HT-29 (cell line): ENCODE measurements at places on chromosomes 11 and 22. TPM values are rescaled to one million over a fixed set of nuclear protein-coding genes. Genes with fewer than 3 reads are reported as not detected.
A peak's percentile ranks its signal among the peaks of the same experiment; 100 is the strongest.

- DNase-seq, result no peak
These were observed 55.6 kb downstream of the TCF20 start for GRCh38 chr22:42214633-42215415.

- DNase-seq, result peak; percentile 44
These were observed 5.1 kb upstream of the ENDOD1 start for GRCh38 chr11:95084509-95084908.

- peak; percentile 90 for DNase-seq
These were observed 3.9 kb downstream of the CREB3L1 start for GRCh38 chr11:46281371-46281831.

Gene KIRREL3
- total RNA-seq, result 0.28 and 0.29 TPM in 2 replicates

DNA sequence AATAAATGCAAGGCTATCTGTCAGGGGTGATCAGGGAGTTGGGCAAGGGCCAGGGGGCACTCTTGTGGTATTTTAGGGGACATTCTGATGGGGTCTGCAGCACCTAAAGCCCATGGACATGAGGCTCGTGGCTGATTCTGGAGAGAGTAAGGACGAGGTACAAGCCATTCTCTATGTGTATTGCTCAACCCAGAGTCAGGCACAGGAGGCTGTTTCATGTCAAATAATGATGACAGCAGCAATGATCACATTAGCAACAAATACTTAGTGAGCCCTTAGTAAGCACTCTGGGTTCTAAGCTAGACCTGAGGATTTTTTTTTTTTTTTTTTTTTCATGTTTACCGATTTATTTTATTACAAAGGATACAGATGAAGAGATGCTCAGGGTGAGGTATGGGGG is 83.5 kb upstream of the THY1 start:
- DNase-seq, result no peak

- DNase-seq, result no peak
These were observed at the start of gene PHF21B for GRCh38 chr22:45009606-45010531. Gene PHF21B, minus strand, starts transcription at chr22:45010005. Its CDS starts 456 bp downstream, at chr22:45009549.

DNA sequence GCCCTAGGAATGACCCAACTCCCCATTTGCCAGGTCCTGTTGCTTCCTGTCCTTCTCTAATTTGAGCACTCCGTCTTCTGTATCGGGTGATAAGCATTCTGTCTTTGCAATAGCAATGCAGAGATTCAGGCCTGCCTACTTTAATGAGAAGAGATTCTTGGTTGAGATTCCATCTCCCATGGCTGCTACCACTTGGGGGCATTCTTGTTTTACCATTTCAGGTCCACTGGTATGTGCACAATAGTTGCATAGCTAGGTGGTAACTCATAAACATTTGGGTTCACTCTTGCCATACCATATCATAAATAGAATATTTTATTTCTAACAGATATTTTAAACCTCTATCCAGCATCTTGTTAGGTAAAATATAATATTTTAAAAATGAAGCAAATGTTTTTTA is 34.4 kb upstream of the CALCB start:
- DNase-seq, result peak; percentile 45

GRCh38 chr11:6635082-6635932 is 16.1 kb upstream of the TPP1 start:
- peak; percentile 41 for DNase-seq

Gene TBX10
- 2.2 and 5.4 TPM in 2 replicates for total RNA-seq

Gene IGLL1
- not detected in 2 replicates for total RNA-seq

Gene OR9G1
- not detected in 2 replicates for total RNA-seq

GRCh38 chr22:33472462-33473344 is 414.5 kb upstream of the SYN3 start:
- no peak for DNase-seq

Gene GP1BB
- total RNA-seq, result not detected in 2 replicates

DNA sequence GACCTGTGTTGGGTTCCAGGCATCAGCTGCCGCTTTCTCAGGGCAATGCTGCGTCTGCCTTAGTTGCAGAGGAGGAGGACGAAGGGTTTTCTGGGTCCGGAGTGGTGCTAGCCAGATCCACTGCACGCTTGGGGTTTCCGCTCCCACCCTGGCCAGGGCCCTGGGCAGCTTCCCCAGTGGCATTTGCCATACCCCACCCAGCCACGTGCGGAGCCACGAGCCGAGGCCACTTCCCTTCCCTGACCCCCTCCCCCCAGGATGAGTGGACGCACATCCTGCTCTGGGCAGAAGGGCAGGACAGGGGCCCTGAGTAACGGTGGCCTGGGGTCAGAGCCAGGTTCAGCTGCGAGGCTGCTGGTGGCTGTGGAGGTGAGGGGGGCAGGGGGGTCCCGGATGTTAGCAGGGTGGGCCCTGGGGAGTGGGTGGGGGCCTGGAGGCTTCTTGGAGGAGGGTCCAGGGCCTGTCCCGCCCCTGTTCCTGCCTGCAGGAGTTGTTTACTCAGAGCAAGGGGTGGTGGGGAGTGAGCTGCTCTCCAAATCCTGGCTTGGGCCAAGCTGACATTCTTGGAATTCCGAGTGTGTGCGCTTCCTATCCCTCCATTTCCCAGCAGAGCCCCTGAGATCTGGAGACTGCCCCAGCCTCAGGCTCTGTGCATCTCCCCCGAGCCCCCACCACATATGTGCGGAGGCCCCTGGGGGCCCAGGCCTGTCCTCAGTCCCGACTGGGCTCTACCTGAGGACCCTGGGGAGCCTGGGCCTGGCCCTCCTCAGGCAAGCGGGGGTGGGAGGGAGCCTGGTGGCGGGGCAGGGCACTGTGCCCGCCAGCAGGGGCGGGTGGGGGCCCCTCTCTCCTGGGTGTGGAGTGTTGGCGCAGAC is 1.4 kb downstream of the TSPAN4 start:
- DNase-seq, result peak; percentile 39

GRCh38 chr11:95925011-95925410 is 1.1 kb upstream of the MTMR2 start:
- DNase-seq, result peak; percentile 84

DNA sequence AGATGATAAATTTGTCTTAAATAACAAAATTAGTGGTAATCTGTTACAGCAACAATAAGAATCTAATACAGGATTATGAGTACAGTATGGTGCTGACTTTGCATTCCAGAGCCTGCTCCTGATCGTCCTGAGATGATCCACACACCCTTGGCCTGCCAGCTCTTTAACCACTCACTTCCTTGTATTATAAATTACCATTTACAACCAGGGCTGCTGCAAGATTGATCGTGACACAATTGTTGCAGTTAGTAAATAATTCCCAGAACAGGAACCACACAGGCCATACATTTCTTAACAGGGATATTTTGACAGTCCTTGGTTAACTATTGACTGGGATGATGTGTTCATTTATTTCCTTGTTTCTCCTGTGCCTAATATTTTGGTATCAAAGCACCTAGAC is 3.8 kb upstream of the CBLIF start:
- peak; percentile 76 for DNase-seq

GRCh38 chr11:65215441-65216076 is 33.8 kb downstream of the CAPN1 start:
- no peak for DNase-seq

DNA sequence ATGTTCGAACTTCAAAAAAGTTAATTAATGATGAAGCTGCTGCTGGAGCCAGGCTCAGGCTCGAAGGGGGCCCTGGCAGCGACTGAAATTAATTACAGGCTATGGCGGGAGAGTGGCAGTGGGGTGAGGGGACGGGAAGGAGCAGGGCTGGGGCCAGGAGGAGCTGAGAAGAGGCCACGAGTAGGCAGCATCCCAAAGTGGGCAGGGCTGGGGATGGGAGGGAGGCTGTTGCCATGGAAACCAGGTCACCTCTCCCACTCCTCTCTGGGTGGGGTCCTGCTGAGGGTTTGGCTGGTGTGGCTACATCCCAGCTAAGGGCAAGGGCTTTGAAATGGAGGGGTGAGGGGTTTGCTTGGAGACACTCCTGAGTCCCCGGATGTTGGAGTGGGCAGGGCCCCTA is 23.9 kb downstream of the CACNA1I start:
- no peak for DNase-seq

Gene VPREB1
- total RNA-seq, result not detected in 2 replicates

Gene TNNT3
- 0.23 TPM in 1 of 2 replicates, not detected in the other for total RNA-seq

DNA sequence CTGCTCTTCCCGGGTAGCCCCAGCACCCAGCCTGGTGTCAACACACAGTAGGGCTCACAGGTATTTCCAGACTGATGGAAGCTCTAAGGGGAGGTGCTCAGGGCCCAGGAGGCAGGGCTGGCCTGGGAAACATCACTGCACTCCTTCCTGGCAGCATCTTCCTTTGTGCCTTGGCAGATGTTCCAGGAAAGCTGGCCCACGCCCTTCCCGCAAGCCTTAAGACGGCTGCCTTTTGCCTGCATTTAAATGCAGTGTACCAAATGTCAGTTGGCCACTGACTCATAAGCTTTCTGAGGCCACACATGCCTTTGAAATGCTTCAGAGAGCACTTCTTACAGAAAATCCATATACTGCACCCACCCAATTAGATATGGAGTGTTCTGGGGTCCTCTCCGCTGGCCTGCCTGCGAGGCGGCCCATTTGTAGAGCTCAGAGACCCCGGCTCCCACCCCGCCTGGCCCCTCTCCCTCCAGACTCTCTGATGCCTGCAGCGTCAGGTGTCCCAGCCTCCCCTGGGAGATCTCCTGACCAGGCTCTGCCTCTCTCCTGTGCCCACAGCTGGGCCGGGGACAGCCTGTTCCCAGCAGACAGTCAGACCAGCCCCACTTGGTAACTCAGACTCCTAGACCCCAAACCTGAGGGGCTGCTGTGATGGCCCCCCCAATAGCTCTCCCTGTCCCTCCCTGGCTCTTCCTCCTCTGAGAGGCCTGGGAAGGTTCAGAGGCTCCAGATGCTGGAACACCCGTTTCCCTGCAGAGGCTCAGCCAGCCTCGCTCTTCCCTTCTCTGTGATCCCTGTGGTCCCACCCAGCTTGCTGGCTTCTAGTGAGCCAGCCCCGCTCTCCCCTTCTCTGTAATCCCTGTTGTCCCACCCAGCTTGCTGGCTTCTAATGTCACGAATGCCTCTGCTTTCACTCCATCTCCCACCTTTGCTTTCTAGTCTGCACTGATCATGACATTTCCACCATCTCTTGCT is 47.6 kb upstream of the THY1 start:
- no peak for DNase-seq

Gene ATG16L2
- total RNA-seq, result 10.4 and 11.4 TPM in 2 replicates

- peak; percentile 94 for DNase-seq
These were observed 206.5 kb upstream of the CTSC start for GRCh38 chr11:88543902-88544655.

Gene C22orf31
- not detected in 2 replicates for total RNA-seq

DNA sequence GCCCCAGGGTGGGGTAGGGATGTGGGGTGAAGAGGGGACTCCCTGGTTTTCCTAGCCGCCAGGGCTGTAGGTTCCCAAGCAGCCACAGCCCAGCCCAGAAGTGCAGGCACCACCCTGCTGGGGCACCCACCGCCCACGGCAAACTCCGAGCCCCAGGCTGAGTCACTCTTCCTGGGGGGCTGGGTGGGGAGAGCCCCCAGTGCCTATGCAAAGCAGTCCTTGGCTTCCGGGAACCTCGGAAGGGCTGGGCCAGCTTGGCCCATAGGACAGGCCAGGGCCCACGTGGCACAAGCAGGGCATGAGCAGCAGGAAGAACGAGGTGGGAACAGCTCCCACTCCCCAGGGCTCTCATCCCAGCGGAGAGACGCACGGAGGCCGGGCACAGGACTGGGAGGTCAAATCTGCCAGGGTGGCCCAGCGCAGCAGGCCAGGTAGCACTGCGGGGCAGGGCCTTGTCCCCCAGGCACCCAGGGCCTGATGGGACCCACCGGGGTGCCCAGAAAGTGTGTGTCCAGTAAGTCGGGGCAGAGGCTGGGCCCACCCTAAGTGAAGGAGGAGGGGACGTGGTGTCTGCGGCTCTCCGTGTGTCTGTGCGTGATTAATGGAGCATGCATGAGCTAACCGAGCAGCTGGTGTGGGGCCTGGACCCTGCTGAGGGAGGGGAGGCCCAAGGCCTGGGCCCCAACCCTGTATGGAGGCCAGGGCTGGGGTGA is 4.6 kb upstream of the IL17REL start:
- peak; percentile 52 for DNase-seq

GRCh38 chr11:46698597-46698996 is 1.8 kb downstream of the ARHGAP1 start:
- no peak for DNase-seq

DNA sequence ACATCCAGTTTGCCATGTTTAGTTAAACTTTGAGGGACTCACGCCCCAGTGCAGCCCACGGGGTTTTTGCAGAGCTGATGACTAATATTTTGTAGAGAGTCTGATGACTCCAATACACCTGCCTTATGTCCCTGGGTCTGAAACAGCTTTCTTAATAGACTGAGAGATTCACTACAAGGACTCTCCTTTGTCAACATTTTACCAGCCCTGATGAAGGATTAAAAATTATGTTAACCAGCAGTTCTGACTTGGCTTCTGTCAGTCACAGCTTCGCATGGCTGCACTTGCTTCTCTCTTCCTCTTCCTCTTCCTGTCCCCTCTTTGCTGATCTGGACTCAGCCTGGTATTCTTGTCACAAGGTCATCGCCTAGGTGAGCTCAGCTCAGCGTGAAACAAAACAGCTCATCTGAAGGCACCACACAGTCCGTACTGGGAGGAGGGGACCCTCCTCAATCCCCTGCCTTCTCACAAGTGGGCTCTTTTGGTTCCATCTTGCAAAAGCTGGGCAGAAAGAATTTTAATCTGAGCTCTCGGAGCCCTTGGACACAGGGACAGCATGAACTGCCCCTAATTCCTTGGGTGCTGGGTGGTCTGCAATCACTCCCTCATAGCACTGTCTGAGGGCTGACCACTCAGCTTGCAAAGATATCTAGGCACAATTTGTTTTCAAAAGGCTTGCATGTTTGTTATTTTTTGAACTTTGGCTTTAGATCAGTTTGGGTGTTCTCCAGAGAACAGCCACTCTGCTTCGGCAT is 38.1 kb upstream of the POU2AF1 start:
- no peak for DNase-seq

GRCh38 chr11:37456746-37457145 is 858.7 kb upstream of the RAG2 start:
- DNase-seq, result no peak

DNA sequence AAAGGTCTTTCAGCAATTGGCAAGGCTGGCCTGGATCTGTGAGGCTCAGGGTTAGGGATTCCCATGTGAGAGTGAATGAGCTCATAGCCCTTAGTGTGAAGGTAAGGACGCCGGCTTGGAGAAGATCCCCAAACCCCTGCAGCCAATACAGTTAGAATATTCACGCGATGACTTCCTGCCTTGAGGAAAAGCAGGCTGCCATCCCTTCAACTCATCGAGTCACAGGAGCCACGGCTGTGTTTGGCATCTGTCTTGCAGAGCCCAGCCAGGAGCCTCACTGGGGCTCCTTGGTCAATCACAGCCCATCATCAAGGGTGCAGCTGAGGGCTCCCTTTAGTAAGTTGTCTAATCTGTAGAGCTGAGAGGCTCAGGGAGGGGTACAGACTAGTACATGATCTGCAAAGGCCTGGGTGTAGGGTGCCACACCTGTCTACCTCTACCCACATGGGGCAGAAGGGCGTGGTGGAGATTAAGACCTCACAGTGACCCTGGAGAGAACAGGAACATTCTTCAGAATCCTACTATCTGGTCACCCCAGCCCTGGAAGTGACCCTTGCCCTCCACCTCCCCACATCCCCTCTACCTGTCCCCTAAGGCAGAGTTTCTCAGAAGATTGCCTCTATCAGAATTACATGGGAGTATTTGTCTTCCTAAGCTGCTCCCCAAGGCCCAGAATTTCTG is 18.5 kb downstream of the IL10RA start:
- no peak for DNase-seq
